ENCODE measurements at places on chromosomes 7 and 10.

DNA sequence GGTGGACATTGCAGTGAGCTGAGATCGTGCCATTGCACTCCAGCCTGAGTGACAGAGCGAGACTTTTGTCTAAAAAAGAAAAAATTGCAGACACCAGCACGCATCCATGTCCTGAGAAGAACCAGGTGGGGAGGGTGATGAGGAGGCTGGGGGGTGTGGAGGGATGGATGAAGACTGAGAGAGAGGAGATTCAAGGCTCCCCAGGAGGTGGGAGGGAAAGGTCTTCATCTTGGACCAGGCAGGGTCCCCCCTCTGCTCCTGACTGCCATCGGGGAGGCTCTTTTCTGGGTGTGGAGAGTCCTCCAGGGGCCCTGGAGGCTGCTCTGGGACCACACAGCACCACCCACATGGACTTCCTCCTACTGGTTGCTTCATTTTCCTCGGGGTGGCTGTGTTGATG is 1.5 kb downstream of the SCART1 start:
- DNase-seq: no peak

DNA sequence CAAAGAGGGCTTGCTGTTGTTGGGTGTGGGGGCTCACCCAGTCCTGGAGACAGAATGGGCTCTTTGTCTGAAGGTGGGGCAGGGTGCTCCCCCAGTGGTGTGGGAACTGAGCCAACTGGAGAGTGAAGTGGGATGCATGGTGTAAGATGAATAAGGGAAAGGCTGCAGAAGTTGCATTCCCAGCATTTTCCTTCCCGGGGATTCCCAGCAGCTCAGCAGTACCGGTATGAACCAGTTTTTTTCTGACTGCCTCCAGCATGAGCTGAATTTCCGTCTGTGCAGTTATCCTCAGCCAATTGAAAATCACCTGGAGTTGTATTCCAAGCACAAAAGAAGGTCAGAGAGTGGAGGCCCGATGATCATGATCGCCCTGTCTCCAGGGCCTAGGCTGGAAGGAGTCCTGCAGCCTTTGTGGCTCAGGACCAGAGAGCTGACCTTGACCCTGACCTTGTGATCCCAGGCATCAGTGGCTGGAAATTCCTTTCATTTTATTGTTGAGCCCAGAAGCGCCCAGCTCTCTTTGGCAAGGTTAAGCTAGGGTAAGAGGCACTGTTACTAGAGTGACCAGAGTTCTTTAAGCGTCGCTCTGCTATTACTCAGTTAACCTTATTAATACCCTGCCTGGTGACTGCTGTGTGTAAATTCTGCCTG is 33.4 kb downstream of the OGDH start:
- peak; percentile 85 for DNase-seq

- no peak for DNase-seq
Observed at GRCh38 chr10:100158044-100158805, 27.6 kb downstream of the ERLIN1 start.

GRCh38 chr7:223118-223800 is 30.9 kb downstream of the FAM20C start:
- no peak for DNase-seq

DNA sequence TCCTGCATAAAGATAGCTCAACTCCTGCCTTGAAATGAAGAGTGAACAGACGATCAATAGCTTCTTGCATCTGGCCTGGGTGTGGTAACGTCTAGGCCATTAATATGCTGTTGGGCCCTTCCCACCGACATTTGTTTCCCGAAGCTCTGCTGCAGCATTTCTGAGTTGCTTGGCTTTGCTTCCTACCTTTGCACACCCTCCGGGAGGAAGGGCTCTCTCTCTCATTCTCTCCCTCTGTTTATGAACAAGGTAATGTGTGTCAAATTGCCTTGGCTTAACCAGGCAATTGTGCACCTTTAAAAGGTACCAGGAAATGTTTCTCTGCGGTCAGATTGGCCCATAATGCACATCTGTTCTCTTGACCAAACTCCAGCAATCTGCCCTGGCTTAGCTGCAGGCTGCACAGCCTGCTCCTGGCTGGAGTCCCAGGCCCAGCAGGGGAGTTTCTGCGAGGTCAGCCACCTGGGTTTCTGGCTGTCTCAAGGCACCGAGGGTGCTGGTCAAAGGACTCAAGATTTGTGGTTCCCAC is 223.7 kb downstream of the SNX10 start:
- DNase-seq: no peak

DNA sequence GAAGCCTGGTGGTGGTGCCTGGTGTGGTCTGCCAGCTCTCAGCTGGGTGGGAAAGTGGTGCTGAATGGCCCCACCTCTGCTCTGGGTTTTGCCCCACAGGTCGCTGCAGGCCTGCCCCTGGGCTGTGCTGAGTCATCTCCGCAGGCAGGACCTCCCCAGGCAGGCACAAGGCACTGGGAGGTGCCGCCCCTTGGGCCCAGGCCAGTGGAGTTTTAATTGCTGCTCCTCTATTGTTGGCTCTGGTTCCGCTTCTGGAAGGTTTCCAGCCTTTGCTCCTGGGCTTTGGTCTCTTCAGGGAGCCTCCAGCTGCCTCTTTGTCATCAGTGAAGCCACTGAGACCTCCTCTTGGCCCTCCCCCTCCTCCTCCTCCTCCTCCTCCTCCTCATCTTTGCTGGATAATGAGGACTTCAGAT is 180.3 kb upstream of the GRB10 start:
- peak; percentile 35 for DNase-seq

GRCh38 chr10:11881477-11882417 is 58.6 kb downstream of the PROSER2 start:
- no peak for DNase-seq

GRCh38 chr7:105218215-105218614 is 170.5 kb downstream of the SRPK2 start:
- no peak for DNase-seq

GRCh38 chr10:97494863-97495506 is 3.2 kb downstream of the MMS19 start:
- DNase-seq: peak; percentile 22

- no peak for DNase-seq
Observed at GRCh38 chr7:17044861-17045260, 163.1 kb upstream of the AGR3 start.

- DNase-seq: no peak
Observed at GRCh38 chr7:115068220-115068619, 146.3 kb downstream of the MDFIC start.

GRCh38 chr7:95933618-95934017 is 161.3 kb downstream of the DYNC1I1 start:
- no peak for DNase-seq

GRCh38 chr7:98724591-98724990 is 107.5 kb downstream of the NPTX2 start:
- DNase-seq: no peak

Data from brain microvascular endothelial cell (primary cell).